ENCODE measurements at places on chromosomes 7 and 10. TPM values are rescaled to one million over a fixed set of nuclear protein-coding genes. Genes with fewer than 3 reads are reported as not detected.

SNX8 gene
- 15.2 TPM for total RNA-seq

SUN1 gene
- 239 TPM for total RNA-seq

MMRN2 gene
- 0.21 TPM for total RNA-seq

FIGNL1 gene
- 31.0 TPM for total RNA-seq

VWC2 gene
- total RNA-seq, result not detected

NEBL gene
- 38.3 TPM for total RNA-seq

CYP2E1 gene
- 0.93 TPM for total RNA-seq

VPS26A gene
- 59.1 TPM for total RNA-seq

MAP3K8 gene
- total RNA-seq, result 7.9 TPM
